Kidney (tissue), 22 donors: ENCODE measurements at places on chromosomes 7 and 10.

DNA sequence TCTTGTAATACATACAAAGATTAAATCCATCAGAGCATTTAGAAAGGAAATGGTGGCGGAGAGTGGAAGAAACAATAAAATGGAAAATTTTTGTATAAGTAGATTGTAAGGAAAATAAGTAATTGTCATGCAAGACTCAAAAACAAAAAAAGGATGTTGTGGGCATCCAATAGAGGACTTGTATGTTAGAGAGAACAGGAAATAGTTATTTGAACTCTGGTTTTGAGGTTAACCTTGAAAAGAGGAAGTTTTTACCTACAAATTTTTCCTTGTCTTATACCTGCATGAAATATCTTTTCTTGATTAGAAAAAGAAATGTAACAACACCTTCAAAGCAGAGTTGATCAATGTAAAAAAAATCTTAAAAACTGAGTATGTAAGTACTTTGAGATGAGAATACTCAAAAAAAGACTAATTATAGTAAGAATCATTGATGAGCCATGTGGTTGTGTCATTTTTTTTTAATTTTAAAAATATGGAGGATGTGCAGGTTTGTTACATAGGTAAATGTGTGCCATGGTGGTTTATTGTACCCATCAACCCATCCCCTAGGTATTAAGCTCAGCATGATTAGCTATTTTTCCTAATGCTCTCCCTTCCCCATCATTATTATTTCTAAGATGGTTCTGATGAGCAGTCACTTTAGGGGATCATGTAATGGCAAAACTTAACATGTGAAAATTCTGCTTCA is 11.9 kb downstream of the TMEM106B start:
- DNase-seq: no peak

- peak; percentile 8 for DNase-seq
These were observed 61.3 kb downstream of the CD36 start for GRCh38 chr7:80699721-80700256.

DNA sequence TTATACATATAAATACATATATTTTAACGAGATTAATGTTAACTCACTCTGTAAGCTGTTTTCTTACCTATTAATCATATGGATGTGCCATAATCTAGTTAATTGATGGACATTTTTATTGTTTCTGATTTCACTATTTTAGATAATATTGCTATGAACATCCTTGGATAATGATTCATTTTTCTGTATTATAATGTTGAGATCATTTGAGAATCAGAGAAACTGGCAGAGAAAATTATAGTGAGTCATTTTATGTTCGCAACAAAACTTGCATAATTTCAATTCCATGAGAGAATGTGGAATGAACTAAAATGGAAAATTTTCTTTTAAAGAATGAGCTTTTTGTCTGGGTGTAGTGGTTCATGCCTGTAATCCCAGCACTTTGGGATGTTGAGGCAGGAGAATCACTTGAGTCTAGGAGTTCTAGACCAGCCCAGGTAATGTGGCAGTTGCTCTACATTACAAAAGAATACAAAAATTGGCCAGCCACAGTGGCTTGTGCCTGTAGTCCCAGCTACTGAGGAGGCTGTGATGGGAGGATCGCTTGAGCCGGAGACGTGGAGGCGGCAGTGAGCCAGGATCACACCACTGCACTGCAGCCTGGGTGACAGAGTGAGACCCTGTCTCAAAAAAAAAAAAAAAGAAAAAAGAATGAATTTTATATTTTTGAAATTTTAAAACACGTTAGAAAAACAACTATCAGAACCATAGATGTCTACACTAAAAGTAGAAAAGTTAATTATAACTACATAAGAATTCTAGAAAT is 40.5 kb downstream of the PAPSS2 start:
- DNase-seq: no peak

DNA sequence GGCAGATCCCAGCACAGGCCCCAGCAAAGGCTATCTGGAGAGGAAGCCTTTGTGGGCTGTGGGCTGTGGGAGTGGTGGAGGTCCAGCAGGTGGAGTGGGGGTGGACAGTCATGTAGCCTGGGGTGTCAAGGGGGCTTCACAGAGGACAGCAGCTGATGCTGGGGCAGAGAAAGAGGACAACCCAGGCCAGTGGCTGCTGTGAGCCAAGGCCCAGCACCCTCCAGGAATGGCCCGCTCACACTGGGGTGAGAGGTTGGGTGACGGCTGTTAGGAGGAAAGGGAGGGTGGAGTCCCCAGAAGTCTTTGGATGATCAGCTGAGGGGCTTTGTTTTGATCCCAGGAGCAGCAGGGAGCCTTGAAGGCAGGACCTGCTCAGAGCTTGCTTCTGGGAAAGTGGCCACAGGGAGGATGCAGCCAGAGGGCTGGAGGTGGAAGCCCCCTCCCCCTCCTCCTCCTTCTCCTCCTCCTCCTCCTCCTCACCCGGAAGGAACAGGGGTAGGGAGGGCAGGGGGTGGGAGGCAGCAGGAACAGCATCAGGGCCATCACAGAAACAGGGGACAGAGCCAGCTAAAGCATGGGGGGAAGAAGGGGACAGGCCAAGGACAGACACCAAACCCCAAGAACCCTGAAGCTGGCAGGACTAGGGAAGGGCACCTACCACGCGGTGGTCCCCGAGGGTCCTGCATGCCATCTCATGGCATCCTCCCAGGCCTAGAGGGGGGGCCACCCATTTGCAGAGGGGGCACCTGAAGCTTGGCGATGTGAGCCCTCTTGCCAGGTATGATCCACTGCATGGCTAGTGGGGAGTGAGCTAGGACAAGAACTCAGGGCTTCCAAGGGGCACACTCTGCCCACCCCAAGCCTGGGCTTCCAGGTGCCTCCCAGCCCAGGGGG is 144.9 kb downstream of the GRID1 start:
- DNase-seq: no peak

DNA sequence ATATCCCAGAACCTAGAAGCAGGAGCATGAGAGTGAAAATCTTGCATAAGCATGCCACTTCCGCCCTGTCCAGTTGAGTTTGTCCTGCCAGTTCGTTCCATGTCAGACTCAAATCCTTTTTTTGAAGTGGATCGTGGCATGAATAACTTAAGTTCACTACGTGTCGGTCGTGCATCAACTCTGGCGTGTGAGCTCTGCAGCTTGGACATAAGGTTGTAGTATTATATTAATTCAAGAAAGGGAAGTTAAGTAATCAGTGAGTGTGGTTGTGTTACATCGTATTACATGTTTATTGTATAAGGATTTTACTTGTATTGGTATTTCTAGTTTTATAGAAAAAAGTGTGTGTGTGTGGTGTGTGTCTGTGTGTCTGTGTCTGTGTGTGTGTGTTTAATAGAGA is 23.0 kb downstream of the CDC123 start:
- no peak for DNase-seq

DNA sequence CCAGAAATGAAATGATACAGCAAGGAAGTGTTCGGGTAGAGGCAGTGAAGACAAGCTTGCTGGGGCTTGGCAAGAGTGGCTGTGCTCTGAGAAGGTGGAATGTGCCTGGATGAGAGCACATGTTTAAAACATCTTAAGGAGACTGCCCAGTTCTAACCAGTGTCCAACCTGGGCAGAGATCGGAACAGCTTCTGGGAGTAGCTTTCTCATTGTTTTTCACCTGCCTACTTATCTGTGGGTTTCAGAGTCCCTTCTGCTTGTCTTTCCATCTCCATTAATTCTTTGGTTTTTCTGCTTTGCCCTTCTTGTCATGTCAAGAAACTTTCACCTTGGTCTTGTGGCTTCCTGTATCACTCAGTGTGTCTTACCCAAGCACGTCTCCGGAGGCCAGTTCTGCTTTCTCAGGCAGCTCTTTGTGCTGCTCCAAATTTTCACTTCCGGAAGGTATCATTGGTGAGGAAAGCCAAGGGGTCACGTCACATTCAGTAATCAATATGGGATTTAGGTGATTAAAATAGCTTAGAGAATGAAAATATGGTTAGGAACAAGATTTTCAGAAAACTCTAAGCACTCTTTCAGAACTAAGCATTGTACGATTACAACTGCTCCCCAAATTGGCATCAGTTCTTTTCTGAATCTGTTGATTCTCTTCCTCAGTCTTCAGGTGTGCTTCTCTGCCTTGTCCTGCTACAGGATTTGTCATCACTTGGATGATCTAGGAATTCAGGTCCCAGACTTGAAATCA is 5.5 kb upstream of the LAMB4 start:
- DNase-seq: no peak
